ENCODE measurements at places on chromosomes 6 and 20.

- no peak for DNase-seq
Measured at GRCh38 chr20:23391707-23392310, 29.5 kb downstream of the NAPB start.

DNA sequence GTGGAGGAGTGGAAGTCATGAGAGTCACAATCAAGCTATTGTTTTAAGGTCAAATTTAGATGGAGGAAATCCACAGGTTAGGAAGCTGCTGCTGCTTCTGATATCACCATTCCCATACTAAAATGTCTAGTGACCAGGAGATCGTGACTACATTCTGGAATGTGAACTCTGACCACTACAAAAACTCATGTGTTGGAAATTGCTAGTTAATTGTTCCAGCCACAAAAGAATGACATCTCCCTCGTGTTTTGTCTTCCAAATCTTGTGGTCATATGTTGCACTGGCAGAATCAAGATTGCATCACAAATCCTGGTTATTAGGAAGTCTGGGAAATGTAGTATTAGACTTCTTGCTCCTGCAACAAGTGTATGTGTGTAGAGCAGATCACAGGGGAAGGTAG is 441.9 kb downstream of the CD109 start:
- DNase-seq = no peak

DNA sequence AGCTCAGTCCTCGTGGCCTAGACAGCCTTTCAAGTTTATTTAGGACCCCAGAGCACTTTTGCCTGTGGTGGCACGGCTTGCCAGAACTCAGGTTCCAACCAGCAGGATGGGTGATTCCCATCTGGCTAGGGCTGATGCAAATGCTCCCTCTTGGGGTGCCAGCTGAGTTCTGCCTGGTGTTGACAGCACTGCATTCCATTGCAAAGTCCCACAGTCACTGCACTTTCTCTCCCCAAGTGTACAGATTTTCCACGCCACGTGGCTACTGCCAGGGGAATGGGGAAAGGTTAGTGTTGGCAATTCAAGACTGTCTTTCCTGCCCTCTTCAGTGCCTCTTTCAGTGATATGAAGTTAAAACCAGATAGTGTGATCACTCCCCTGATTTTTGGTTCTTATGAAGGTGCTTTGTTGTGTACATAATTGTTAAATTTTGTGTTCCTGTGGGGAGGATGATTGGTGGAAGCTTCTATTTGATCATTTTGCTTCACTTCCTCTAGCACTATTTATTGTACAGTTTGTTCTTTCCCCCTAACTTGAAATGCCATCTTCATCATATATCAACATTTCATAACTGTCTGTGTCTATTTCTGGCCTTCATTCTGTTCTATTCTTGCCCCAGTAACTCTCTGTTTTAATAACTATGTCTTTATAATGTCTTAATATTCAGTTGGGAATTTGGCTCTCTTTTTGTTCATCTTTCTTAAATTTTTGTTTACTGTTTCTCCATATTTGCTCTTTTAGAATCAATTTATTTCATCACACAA is 86.2 kb downstream of the CFAP61 start:
- DNase-seq = no peak

DNA sequence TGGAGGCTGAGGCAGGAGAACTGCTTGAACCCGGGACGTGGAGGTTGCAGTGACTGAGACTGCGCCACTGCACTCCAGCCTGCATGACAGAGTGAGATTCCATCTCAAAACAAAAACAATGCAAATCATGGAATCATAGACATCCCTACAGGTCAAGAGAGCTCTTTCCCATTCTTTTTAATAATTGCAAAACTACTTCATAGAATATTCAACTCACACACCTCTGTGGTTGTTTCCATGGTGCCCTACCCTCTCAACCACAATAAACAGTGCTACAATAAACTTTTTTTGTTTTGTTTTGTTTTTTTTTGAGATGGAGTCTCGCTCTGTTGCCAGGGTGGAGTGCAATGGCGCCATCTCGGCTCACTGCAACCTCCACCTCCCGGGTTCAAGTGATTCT is 11.8 kb upstream of the ADNP start:
- no peak for DNase-seq

DNA sequence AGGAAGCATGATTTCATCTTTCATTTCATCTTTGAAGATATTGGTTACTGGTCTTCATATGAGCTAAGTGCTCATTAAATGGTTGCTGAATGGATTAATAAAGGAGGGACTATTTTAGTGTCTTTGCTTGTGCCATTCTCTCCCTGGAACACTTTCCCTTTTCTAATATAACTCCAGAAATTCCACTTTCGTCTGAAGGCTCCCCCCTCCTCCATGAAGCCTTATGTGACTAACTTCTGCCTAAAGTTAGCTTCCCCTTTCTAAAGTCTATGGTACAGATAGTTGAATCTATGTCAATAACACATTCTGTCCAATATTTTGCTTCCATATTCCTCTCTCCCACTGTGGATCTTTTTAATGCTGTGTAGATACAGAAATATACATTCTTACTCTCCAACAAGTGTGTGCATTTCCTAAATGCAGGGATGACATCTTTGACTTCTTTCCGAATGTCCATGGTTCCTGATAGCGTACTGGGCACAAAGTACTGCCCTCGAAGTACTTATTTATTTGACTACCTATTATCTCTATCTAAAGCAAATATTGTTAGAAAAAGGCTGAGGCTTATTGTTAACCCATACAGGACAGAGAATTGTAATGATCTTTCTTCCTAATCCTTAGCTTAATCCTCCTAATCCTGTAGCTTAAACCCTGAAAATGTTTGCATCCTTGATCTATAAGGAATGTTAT is 84.7 kb upstream of the ELOVL5 start:
- DNase-seq = no peak

GRCh38 chr20:36399147-36399968 is 93.2 kb downstream of the DLGAP4 start:
- DNase-seq = no peak
